Thoracic aorta (tissue), 2 donors: ENCODE measurements at places on chromosomes 2 and 18.

GRCh38 chr2:128109243-128109642, 18.2 kb downstream of the UGGT1 start:
- no peak overlapping the region for H3K4me3 ChIP-seq
- no peak overlapping the region for H3K27ac ChIP-seq
- no peak for DNase-seq
- H3K36me3 ChIP-seq, result peaks cover 14% of the 10 kb centered on the region
- no peaks in the 10 kb centered on the region for H3K4me1 ChIP-seq

- H3K4me1 ChIP-seq, result no peaks in the 10 kb centered on the region
- no peak for DNase-seq
- no peak overlapping the region for H3K27ac ChIP-seq
- H3K27me3 ChIP-seq, result no peaks in the 10 kb centered on the region
- no peaks in the 10 kb centered on the region for H3K36me3 ChIP-seq
- H3K4me3 ChIP-seq, result no peak overlapping the region
These were observed 14.3 kb downstream of the SLC25A52 start for GRCh38 chr18:31746396-31746795.

- no peaks in the 10 kb centered on the region for H3K4me1 ChIP-seq
- no peaks in the 10 kb centered on the region for H3K36me3 ChIP-seq
- no peak overlapping the region for H3K27ac ChIP-seq
These were observed 26.1 kb downstream of the TGFA start for GRCh38 chr2:70527447-70528080.

- H3K4me3 ChIP-seq, result no peak overlapping the region
- no peak overlapping the region for H3K27ac ChIP-seq
- H3K4me1 ChIP-seq, result no peaks in the 10 kb centered on the region
These were observed 384.5 kb downstream of the MTX2 start for GRCh38 chr2:176653479-176654443.

DNA sequence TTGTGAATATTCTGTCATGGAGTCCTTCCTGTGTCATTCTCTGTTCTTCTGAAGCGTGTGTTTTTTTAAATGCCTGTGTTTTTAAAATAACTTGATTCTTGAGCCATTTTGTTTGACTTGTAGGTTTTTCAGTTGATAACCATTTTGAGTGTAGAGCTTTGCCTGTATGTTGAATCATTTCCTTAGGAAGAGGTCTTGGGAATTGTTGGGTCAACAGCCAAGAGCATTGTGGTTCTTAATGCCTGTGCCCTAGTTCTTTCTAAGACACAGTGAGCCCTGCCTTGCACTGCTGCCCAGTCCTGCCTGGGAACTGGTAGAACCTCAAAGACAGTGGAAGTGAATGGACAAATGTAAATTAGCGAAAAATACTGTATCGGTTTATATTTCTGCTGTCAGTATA, 25.9 kb downstream of the RAB12 start:
- H3K27me3 ChIP-seq, result no peaks in the 10 kb centered on the region
- no peak for DNase-seq
- H3K4me3 ChIP-seq, result no peak overlapping the region
- no peaks in the 10 kb centered on the region for H3K4me1 ChIP-seq
- H3K36me3 ChIP-seq, result peaks cover 42% of the 10 kb centered on the region

- DNase-seq, result no peak
- no peaks in the 10 kb centered on the region for H3K4me1 ChIP-seq
- no peaks in the 10 kb centered on the region for H3K27me3 ChIP-seq
- no peaks in the 10 kb centered on the region for H3K36me3 ChIP-seq
- no peak overlapping the region for H3K4me3 ChIP-seq
These were observed 47.3 kb downstream of the UNC80 start for GRCh38 chr2:209818939-209819338.

GRCh38 chr18:77884454-77884853, 634.8 kb downstream of the GALR1 start:
- no peaks in the 10 kb centered on the region for H3K36me3 ChIP-seq
- no peaks in the 10 kb centered on the region for H3K4me1 ChIP-seq
- H3K27ac ChIP-seq, result no peak overlapping the region
- no peaks in the 10 kb centered on the region for H3K27me3 ChIP-seq
- no peak for DNase-seq

- H3K4me3 ChIP-seq, result no peak overlapping the region
- no peaks in the 10 kb centered on the region for H3K27me3 ChIP-seq
- H3K27ac ChIP-seq, result no peak overlapping the region
- no peaks in the 10 kb centered on the region for H3K4me1 ChIP-seq
These were observed 391.6 kb downstream of the ADCYAP1 start for GRCh38 chr18:1296237-1296636.
